ENCODE measurements at places on chromosomes 7 and 10.

DNA sequence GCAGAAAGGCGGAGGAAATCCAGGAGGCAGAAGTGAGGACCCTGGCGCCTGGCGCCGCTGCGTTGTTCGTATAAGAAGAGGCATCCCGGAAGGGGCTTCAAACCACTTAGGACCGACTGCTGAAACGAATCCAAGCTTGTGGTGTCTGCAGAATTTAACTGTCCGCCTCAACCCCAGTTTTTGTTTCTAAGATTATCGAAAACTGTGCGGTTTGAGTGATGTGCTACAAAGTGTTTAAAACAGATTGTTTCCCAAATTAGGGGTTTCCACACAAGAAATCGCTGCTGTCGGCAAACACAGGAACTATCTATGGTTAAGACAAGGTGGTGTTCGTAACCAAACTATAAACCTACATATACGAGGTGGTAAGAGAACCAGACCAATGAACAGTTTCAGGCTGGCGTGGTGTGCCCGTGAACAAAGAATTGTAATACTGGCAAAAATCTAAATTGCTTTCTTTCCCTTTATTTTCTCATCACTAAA, 835 bp upstream of the DGKI start:
- no peak for DNase-seq

- DNase-seq: no peak
Measured at GRCh38 chr7:69753981-69754380, 155.7 kb downstream of the AUTS2 start.

GRCh38 chr10:89494575-89494974, 40.8 kb downstream of the SLC16A12 start:
- DNase-seq: no peak

GRCh38 chr10:131435760-131436457, 124.4 kb upstream of the TCERG1L start:
- DNase-seq: no peak

DNA sequence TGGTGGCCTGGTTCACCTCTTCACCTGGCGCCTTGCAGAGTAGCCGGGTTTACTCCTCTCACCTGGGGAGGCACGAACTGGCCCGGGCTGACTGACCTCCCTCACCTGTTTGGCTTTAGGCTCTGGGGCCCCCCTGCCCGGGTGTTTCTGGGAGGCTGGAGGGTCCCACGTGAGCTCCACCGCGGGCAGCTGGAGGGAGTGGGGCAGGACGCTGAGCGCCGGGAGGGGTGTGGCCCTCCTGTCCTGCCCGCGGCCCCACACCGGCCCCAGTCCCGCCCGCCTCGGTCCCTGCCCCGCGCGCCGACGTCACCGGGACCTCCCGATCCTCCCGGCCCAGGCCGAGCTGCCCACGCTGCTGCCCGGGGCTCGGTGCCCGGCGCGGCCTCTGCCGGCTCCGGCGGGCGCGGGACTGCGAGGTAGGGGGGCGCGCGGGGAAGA, at the start of gene AMZ1:
TSS of gene AMZ1 (plus strand) at position 322 of the 438 bp plus-strand sequence. CDS start 12,250 bp downstream, outside the sequence.
- no peak for DNase-seq

GRCh38 chr10:71378336-71379117, 18.2 kb upstream of the CDH23 start:
- DNase-seq: peak; percentile 19

GRCh38 chr7:91169830-91170191, 94.4 kb upstream of the FZD1 start:
- no peak for DNase-seq

GRCh38 chr7:77434570-77435275, 18.6 kb upstream of the GSAP start:
- no peak for DNase-seq

DNA sequence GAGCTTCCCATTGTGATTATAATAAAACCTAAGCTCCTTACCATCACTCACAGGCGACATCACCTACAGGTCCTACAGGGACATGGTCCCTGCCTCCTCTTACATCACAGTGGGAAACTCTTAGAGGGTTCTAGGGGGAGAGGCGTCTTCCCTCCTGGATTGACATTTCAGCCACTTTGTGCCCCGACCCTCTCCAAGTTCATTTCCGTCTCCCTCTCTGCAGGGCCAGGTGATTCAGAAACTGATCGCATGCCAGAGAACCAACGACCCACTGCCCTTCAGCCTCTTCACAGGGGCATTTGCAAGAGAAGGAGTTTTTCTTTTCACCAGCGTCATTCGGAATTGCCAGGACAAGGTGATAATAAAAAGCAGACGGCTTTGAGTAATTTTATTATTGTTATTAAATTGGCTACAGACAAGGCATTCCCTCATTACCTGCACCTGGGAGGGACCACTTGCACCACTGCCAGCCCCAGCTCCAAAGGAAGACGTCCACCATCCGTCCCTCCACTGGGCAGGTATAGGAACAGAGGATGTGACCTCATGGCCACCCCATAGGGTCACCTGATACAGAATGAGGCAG, 85.8 kb upstream of the CUX1 start:
- DNase-seq: no peak

GRCh38 chr10:132669208-132669861, 116.6 kb downstream of the NKX6-2 start:
- peak; percentile 15 for DNase-seq

DNA sequence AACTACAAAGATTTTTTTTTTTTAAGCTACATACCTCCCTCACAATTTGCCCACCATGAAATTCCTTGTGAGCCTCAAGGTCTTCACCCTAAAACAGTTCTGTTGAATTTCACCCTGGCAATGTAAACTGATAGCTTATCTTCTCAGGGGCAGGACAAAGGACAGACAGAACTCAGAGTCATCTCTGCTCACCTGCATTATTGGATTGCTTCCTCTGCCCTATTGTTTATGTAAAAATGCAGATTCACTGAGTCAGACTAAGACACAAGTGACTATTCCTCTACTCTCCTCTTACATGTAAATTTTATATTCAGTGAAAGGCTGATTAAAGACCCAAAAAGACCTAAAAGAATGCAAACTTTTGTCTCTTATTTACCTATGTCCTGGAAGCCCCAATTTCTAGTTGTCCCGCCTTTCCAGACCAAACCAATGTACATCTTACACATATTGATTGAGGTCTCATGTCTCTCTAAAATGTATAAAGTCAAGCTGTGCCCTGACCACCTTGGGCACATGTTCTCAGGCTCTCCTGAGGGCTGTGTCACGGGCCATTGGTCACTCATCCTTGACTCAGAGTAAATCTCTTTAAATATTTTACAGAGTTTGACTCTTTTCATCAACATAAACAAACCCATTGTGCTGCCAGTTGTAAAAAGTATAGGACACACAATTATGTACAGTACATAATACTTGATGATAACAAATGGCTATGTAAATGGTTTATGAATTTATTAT, 440.2 kb downstream of the HTR7 start:
- DNase-seq: peak; percentile 71

- DNase-seq: no peak
Measured at GRCh38 chr7:142817506-142817905, 37.4 kb upstream of the EPHB6 start.

- DNase-seq: no peak
Measured at GRCh38 chr7:159149488-159149887, 4.8 kb upstream of the VIPR2 start.

DNA sequence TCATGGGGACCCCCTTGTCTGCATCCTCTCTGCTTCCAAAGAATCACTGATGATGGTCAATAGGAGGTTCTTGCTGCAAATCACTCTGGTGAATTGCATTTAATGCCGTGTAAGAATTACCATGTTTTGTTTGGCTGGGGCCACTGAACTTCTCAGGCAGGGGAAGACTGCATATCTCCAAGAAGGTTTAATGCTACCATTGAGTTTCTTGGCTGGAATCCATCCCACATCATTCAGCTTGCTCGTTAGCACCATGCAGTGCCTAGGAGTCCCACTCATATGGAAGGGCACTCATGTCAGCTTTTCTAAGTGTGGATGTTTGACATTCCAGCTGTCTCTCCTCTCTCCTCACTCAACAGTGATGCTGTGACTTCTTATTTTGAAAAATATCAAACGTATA, 50.2 kb upstream of the BAMBI start:
- DNase-seq: no peak

- no peak for DNase-seq
Measured at GRCh38 chr7:130899071-130899560, 165.1 kb upstream of the KLF14 start.

DNA sequence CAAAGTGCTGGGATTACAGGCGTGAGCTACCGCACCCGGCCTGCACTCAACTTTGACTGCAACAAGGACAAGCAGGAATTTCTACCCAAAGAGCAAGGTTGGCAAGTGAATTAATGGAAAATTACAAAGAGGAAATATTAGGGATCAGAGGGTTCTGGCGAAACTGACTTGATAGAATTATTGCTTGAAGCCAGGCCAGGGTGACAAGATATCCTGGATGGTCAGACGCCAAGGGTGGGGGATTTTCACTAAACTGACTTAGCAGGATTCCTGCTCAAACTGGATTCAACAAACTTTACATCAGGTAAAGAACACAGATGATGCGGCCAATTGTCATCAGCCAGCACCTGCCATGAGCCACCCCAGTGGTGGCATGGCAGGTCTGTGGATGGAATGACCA, 603.6 kb upstream of the MGMT start:
- DNase-seq: no peak

DNA sequence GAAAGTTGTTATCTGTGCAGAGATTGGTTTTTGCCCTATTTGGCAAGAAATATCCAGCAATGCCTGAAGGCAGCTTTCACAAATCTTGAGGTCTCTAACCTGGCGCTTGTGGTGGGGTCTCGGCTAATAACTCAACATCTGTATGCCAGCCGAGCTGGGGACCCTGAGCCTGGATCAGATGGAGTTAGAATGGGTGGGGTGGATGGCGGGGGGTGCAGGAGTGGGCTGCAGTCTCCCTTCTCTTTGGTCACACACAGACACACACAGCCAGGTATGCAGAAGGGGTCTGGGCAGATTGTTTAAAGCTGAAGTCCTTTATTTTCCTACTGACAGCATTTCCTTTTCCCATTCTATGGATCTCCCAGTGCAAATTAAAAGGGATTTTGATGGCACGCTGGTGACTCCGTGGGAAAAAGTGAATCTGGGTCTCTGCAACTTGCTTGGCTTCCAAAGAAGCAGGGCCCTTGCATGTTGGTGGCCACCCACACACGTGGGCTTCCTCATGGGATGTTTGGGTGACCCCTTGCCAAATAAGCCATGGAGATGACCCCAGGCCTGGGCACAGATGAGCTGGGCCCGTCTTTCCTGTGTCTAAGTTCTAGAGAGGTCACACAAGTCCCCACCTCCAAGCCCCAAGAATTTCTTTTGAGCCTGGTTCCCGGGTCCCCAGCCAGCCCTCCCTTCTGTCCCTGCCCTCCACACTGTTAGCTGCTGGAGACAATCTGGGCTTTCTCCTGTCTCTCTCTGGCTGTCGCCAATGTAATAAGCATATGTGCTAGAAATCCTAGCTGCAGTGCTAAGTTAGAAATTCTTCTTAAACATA, 39.9 kb upstream of the EMX2 start:
- DNase-seq: no peak

DNA sequence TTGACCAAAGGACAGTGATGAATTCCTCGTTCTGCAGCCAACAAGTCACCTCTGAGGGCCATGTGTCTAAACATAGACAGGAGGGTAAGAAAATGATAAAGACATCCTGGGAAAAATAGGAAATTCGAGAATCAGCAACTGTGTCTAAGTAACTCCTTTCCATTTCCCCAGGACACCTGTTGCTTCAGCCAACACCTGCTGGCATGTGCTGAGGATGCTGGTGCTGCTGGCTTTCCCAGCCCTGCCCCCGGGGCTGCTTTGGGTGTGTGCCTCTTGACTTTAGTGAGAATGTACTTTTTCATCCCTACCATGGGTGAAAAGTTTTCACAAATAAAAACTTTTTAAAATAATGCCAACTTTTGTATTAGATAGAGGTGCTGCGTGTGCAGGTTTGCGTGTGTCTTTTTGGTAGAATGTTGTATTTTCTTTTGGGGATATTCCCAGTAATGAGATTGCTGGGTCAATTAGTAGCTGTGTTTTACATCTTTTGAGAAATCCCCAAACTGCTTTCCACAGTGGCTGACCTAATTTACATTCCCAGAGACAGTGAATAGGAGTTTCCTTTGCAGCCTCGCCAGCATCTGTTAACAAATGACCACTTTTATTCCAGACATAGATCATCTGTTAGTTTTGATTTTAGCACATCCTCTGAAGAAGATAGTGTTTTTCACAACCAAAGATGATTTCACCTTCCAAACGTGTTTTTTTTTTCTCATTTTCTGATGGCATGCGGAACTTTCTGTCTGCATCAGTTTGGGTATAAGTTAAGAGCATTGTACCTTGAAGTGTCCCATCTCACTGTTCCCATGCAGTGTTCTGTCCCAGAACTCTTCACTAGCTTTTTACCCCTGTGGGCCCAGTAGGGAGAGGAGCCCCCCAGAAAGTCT, 104.2 kb upstream of the ACBD5 start:
- DNase-seq: no peak

GRCh38 chr10:101052285-101052684, 9.5 kb upstream of the KAZALD1 start:
- peak; percentile 67 for DNase-seq

DNA sequence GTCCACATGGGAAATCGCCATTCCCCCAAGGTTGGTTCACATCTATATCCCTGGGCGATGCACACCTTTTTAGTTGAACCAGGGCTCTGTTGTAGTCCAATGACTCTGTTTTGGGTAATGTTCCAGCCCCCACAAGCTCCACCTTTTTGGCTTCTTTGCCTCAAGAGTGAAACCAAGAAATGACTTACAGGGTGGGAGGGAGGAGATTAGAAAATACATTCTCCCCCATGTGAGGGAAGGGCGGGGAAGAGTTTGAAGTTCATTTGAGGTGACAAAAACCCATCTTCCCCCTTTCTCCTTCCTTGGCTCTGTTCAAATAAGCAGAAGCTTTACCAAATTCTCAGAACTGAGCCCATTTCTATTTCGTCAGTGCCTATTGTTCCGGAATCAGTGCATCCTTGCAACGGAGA, 82.8 kb downstream of the GATA3 start:
- DNase-seq: no peak

Measured in bronchial epithelial cell (primary cell).